Aorta (tissue), 5 donors: ENCODE measurements at places on chromosomes 3 and 15. TPM values are rescaled to one million over a fixed set of nuclear protein-coding genes. Genes with fewer than 3 reads are reported as not detected.
A peak's percentile ranks its signal among the peaks of the same experiment; 100 is the strongest.

The ITGA11 gene
- total RNA-seq: 154 TPM

The ZPLD1 gene
- total RNA-seq: 0.84 TPM

- DNase-seq: no peak
- no peak overlapping the region for H3K27ac ChIP-seq
- H3K4me1 ChIP-seq: no peaks in the 10 kb centered on the region
- H3K4me3 ChIP-seq: no peak overlapping the region
- no peaks in the 10 kb centered on the region for H3K36me3 ChIP-seq
- H3K27me3 ChIP-seq: no peaks in the 10 kb centered on the region
Observed at GRCh38 chr15:58705105-58705504, 44.4 kb downstream of the ADAM10 start.

GRCh38 chr15:69720536-69720935, 267.9 kb downstream of the RPLP1 start:
- H3K27me3 ChIP-seq: no peaks in the 10 kb centered on the region
- H3K36me3 ChIP-seq: no peaks in the 10 kb centered on the region
- H3K4me3 ChIP-seq: no peak overlapping the region
- DNase-seq: no peak
- H3K4me1 ChIP-seq: no peaks in the 10 kb centered on the region
- no peak overlapping the region for H3K27ac ChIP-seq

DNA sequence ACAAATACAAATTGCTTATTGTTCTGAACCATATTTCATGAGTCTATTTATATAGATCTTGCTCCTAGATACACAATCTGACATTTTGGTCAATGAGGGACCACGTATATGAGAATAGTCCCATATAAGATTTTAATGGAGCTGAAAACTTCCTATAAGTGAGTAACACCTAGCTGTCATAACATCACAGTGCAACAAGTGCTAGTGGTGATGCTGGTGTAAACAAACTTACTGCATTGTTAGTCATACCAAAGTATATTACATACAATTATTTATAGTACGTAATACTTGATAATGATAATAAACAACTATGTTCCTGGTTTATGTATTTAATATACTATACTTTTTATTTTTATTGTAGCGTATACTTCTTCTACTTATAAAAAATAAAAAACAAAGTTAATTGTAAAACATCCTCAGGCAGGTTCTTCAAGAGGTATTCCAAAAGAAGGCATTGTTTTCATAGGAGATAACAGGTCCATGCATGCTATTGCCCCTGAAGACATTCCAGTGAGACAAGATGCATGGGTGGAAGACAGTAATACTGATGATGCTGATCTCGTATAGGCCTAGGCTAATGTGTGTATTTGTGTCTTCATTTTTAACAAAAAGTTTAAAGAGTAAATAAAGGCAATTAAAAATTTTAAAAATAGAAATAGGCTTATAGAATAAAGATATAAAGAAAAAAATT, 46.8 kb upstream of the NAALADL2 start:
- H3K27me3 ChIP-seq: no peaks in the 10 kb centered on the region
- H3K36me3 ChIP-seq: no peaks in the 10 kb centered on the region
- no peak for DNase-seq
- no peak overlapping the region for H3K4me3 ChIP-seq
- no peak overlapping the region for H3K27ac ChIP-seq

DNA sequence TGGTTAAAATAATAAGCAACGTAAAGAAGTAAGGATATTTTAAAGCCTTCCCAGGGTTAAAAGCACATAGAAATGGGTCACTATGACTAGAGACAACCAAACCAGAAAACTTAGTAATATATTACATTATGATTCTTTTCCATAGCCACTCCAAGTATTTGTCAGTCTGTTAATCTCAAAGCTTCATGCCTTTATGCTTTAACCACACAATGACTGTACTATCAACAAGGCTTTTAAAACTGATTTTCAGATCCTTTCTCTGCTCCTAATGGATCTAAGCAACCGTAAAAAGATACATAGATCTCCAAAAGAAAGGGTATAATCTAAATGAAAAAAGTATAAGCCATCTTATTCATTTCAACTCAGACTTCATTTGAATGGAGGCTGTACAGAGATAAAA, 14.4 kb downstream of the SECISBP2L start:
- no peak for DNase-seq
- no peaks in the 10 kb centered on the region for H3K4me1 ChIP-seq
- peaks cover 6% of the 10 kb centered on the region for H3K36me3 ChIP-seq

- H3K4me1 ChIP-seq: no peaks in the 10 kb centered on the region
- no peak for DNase-seq
- H3K27ac ChIP-seq: no peak overlapping the region
Observed at GRCh38 chr3:33883951-33884561, 85.6 kb downstream of the PDCD6IP start.

The RAD51 gene
- 0.42 TPM for total RNA-seq

DNA sequence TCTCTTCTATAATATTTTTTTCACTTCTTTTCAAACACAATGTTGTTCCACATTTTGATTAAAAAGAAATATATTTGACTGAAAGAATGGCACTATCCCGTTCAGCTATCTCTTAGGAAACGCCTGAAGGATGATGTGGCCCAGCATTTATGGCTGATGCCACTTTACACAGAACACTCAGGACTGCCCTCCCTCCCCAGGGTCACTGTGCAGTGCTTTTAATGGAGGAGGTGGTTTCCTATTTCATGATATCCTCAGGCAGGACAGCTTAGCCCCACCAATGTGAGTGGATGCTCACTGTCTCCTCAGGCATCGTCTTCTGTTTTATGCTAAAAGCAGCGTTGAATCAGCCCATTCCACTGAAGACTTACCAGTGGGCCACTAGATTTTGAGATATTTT, 135.9 kb downstream of the KCNAB1 start:
- no peak for DNase-seq
- no peak overlapping the region for H3K4me3 ChIP-seq
- H3K27me3 ChIP-seq: no peaks in the 10 kb centered on the region
- H3K36me3 ChIP-seq: no peaks in the 10 kb centered on the region
- H3K27ac ChIP-seq: no peak overlapping the region

The MASP1 gene
- 3.8 TPM for total RNA-seq

DNA sequence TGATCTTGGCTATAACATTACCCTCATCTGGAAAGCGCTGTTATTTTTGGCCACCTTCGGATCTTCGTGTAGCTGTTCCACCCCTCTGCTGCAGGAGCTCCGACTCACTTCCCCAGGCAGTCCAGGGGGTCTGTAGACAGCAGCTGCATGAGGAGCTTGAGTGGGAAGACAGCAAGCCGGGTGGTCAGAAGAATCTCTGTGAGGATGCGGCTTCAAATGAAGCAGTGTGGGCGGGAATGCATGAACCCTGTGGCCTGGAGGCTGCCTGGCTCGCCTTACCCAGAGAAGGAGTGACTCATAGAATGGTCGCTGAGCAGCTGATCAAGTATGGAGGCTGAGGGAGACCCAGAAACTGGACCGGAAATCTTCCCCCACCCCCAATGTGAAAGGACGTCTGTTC, 45.2 kb upstream of the NR2F2 start:
- H3K27ac ChIP-seq: no peak overlapping the region
- no peaks in the 10 kb centered on the region for H3K27me3 ChIP-seq
- DNase-seq: no peak
- no peaks in the 10 kb centered on the region for H3K36me3 ChIP-seq

DNA sequence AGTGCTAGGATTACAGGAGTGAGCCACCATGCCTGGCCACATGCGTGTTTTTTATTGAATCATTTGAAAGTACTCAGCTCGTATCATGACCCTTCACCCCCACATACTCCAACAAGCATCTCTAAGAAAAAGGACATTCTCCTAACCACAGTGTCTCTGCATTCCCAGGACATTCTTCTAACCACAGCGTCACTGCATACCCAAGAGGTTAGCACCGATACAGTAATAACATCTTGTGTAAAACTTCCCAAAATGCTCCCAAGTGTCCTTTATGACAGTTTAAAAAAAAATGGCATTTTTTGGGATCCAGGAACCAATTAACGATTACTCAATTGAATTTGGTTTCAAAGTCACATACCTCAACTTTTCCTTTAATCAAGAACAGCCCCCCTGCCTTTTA, 39.6 kb downstream of the FLNB start:
- DNase-seq: no peak
- H3K36me3 ChIP-seq: no peaks in the 10 kb centered on the region
- no peak overlapping the region for H3K4me3 ChIP-seq
- peak overlapping the region; percentile 73 for H3K27ac ChIP-seq
- H3K4me1 ChIP-seq: peaks cover 9% of the 10 kb centered on the region
- no peaks in the 10 kb centered on the region for H3K27me3 ChIP-seq
